ENCODE measurements at places on chromosomes 12 and 14.

DNA sequence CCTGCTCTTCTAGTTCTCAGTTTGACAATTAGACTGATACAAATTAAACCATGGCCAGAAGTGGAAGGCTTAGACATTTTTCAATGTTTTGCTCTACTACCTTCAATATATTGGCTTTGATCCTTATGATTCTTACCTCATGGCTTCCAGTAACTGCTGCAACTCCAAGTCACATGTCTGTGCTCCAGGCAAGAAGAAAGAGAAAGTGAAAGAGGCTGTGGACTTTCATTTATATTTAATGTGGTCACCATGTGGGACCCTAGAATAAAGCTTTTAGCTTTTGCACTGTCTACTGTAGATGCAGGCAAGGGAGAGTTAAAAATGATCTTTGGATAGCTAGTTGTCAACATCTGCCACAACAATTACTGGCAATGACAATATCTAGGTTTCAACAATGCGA lies 214.3 kb upstream of the PDE3A start:
- H3K36me3 ChIP-seq = no peaks in the 10 kb centered on the region
- no peaks in the 10 kb centered on the region for H3K4me1 ChIP-seq
- DNase-seq = no peak
- no peaks in the 10 kb centered on the region for H3K27me3 ChIP-seq
- no peak overlapping the region for H3K4me3 ChIP-seq

DNA sequence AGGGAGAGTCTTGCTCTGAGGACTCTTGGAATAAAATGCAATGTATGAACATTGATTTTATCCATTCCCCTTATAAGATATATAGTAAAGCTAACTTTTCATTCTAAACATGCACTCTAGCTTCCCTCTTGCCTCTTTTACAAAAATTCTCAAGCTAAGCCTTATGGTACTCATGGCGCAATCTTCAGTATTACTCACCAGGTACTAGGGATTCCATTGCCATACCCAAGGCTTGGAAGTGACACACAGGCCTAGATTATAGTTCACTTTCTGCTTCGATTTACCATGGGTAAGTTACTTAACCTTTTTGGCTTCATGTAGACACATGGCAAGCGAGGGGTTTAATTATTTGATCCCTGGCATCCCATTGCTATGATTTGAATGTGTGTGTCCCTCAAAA lies 331.5 kb downstream of the LRIG3 start:
- H3K4me1 ChIP-seq = no peaks in the 10 kb centered on the region
- H3K4me3 ChIP-seq = no peak overlapping the region
- H3K36me3 ChIP-seq = no peaks in the 10 kb centered on the region
- no peak overlapping the region for H3K27ac ChIP-seq

GRCh38 chr12:1542599-1542998 lies 51.8 kb downstream of the FBXL14 start:
- no peaks in the 10 kb centered on the region for H3K36me3 ChIP-seq
- no peak overlapping the region for H3K27ac ChIP-seq
- no peak overlapping the region for H3K4me3 ChIP-seq
- no peak for DNase-seq
- H3K4me1 ChIP-seq = no peaks in the 10 kb centered on the region

GRCh38 chr12:39830852-39831520 lies 211.4 kb upstream of the ABCD2 start:
- H3K4me1 ChIP-seq = no peaks in the 10 kb centered on the region
- no peaks in the 10 kb centered on the region for H3K36me3 ChIP-seq
- no peak overlapping the region for H3K27ac ChIP-seq
- DNase-seq = no peak

GRCh38 chr12:131055596-131056233 lies 102.0 kb downstream of the ADGRD1 start:
- no peak for DNase-seq
- no peak overlapping the region for H3K4me3 ChIP-seq
- no peaks in the 10 kb centered on the region for H3K4me1 ChIP-seq
- H3K27me3 ChIP-seq = no peaks in the 10 kb centered on the region
- no peaks in the 10 kb centered on the region for H3K36me3 ChIP-seq

GRCh38 chr14:68036202-68036601 lies 216.6 kb downstream of the RAD51B start:
- no peaks in the 10 kb centered on the region for H3K36me3 ChIP-seq
- no peak for DNase-seq
- no peaks in the 10 kb centered on the region for H3K27me3 ChIP-seq
- no peak overlapping the region for H3K4me3 ChIP-seq
